ENCODE measurements at places on chromosomes 1 and 21.

DNA sequence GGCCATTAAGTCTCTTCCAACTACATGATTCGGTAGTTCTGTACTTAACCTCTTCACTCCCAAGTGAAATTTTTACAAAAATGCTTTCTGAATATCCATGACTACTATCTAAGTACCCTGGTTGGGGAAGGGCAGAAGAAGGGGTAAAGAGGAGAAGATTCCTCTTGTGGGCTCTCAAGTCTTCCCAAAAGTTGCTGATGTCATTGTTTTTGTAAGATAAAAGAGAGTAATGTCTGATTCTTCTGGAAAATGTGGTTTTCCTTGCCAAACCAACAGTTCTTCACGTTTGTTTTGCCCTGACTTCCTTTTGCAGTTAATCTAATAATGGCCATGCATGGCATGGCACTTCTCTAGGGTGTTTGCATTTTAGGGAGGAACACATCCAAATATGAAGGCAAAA is 34.7 kb upstream of the AK4 start:
- no peak for DNase-seq

GRCh38 chr1:83619170-83619896 is 379.6 kb downstream of the TTLL7 start:
- no peak for DNase-seq

DNA sequence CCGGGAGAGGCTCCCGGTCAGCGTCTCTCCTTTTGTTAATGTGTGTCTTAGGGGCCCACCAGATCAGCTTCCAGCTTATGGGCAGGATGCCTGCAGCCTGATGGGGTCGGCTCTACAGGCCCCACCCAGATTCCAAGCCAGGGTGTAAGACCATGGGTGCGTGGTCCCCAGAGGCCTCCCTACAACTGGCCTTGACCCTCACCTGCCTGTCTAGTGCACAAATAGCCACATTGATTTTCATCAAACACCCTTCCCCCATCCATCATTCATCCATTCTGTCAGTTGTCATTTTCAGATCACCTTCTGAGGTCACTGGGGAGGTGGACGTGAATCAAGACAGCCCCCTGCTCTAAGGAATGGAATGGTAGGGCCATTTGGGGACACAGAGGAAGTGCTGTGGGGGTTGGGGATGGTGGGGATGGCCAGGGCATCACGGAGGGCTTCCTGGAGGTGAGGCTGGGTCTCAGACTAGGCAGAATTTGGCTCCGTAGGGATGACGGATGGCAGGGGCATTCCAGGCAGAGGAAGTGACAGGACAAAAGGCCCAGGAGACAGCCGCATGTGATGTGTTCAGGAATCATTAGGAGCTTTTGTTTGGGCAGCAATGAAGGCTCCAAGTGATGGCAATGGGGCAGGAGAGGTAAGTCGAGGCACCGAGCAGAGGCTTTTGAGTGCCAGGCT is 118.8 kb downstream of the EPHB2 start:
- DNase-seq, result no peak

GRCh38 chr1:221089273-221089672 is 210.0 kb downstream of the HLX start:
- DNase-seq, result no peak

GRCh38 chr1:56439610-56440264 is 139.6 kb downstream of the PLPP3 start:
- DNase-seq, result no peak

- no peak for DNase-seq
Measured at GRCh38 chr21:34282223-34282622, 81.6 kb upstream of the KCNE2 start.

DNA sequence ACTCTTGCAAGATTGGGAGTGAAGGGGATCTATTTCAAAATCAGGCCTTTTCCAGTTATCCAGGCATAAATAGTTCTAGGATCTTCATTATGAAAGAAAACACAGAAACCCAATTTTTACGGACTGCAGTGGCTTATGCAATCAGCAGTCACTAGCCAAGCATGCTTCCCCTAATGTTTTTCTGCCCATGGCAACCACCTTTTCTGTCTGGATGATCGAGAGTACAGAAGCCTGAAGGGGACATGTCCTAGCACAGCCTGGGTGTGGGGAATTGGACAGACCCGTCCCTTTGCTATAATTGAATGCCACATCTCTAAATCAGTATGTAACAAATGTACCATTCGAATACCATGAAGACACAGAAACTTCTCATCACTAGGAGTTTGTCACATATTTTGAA is 29.8 kb upstream of the NCAM2 start:
- DNase-seq, result no peak

GRCh38 chr1:66176832-66177231 is 357.1 kb upstream of the SGIP1 start:
- peak; percentile 19 for DNase-seq

DNA sequence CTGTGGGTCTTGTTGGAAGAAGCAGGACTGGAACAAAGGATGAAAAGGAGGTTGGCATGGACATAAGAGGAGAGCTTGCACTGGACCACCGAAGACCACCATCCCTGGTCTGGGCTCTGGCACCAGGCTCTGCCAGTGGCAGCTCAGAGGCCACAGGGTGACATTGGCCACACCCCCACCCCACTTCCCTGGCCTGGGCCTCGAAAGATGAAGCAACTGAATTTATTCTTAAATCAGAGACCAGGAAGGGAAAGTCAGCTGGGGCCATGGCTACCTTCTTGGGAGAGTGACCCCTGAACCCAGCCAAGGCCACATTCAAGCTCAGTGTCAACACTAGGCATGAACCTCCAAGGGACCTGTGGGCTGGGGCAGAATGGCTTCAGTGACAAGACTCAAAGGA is 4.0 kb downstream of the KLHDC7A start:
- no peak for DNase-seq

DNA sequence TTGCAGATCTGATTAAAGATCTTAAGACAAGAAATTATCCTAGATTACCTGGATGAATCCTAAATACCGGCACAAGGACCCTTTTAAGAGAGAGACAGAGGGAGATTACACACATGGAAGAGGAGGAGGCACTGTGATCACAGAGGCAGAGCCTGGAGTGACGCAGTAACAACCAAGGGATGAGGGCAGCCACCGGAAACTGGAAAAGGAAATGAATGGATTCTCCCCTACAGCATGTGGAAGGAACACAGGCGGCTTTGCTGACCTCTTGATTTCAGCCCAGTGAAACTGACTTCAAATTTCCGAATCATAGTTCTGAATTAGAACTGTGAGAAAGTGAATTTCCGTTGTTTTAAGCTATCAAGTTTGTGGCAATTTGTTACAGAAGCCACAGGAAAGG is 50.2 kb upstream of the IVNS1ABP start:
- DNase-seq, result no peak

DNA sequence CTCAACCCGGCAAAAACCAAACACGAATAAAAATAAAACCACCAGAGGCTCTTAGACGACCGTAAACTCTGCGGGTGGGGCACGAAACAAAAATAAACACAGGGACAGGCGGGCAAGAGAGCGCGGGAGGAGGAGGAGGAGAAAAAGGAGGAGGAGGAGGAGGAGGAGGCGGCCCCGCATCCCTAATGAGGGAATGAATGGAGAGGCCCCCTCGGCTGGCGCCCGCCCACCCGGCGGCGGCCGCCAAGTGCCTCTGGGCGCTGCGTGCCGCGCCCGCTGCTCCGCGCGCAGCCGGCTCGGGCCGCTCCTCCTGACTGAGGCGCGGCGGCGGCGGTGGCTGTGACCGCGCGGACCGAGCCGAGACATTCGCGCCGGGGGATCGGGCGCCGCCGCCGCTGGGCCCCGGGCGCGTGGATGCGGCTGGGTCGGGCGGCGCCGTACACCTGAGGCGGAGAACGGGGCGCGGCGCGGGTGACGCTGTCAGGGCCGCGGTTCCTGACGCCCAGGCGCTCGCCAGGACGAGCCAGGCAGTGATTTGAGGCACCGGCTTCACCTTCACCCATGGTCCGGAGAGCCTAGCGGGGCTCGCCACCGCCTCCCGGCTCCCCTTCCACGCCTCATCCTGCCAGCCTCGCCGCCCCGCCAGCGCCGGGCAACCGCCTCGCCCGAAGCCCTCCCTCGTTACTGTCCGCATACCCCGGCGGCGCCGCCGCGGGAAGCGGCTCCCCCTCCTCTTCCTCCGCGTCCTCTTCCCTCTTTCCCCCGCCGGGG is at the start of gene MARK1:
TSS of gene MARK1 (plus strand) at position 229 of the 771 bp plus-strand sequence. CDS start 687 bp downstream, outside the sequence.
- DNase-seq, result peak; percentile 75

- DNase-seq, result no peak
Measured at GRCh38 chr1:184507604-184508280, 120.9 kb downstream of the C1orf21 start.

GRCh38 chr1:43994794-43995790 is 3.7 kb downstream of the CCDC24 start:
- no peak for DNase-seq

DNA sequence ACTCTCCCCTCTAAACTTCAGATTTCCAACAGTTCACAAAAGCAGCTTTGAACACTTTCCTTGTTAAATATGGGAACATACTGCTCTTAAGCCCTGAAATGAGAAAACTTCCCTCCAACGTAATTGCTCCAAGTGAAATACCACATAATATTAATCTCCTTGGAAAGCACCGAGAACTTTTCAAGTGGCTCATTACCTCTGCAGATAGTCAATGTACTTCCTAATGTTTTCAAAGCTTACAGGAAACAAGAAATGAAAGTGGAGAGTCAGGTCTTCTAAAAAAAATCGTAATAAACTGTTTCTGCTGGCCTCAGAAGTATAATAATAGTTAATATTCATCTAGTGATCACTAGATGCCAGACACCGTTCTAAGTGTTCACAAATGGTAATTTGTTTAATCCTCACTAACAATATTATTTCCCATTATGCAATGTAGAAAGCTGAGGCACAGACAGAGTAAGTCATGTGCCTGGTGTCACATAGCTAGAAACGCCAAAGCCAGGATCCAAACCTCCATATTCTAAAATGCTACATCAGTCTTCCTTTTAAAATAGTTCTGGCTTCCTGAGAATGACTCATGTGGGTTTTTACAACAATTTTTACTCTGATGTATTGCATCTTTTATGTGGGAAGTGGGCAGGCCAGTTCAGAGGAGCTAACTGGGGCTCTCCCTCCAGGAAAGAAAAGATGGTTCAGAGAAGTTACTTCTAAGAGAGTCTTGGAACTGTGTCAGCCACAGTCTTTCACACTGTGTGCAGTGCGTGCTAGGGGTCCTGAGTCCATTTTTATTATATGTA is 177.2 kb downstream of the PLPPR4 start:
- no peak for DNase-seq

DNA sequence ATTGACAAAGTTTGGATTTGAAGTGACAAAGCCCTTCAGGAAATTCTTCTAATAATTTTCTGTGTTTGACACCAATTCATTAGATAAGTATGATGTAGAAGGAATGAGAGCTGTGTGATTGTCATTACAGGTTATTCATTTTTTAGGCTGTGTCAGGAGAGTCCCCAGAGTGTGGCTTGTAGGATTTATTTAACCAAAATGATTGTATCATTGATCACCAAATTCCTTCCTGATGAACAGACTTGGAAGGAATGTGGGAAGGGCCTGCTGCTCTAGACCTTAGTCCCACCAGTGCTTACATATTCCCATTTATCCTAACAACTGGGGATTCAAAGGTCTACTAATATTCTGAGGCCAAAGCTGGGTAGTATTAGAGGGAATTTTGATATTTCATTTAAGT is 383.3 kb upstream of the KAZN start:
- DNase-seq, result no peak

GRCh38 chr1:42807056-42807668 is 9.8 kb upstream of the ERMAP start:
- DNase-seq, result no peak

- DNase-seq, result no peak
Measured at GRCh38 chr1:178898401-178898800, 27.5 kb upstream of the ANGPTL1 start.

DNA sequence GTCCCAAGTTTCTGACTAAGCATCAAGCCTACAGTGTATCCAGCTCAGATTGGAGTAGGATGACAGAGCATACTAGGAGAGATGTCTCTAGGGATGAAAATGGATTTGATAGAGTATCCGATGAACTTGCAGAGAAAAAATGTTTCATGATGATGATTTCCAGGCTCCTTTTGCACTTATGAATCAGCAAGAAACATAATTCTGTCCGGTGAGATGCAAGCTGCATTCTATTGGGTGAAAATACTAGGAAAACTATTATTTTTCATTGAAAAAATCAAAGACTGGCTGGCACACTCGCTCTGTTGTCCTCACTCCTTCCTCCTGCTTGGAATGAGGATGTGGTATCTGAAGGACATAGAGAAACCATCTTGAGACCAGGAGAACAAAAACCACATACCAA is 35.4 kb upstream of the RAB3GAP2 start:
- no peak for DNase-seq

- DNase-seq, result no peak
Measured at GRCh38 chr1:161307892-161308638, 1.7 kb downstream of the MPZ start.

- no peak for DNase-seq
Measured at GRCh38 chr1:119883826-119884225, 12.5 kb downstream of the ADAM30 start.

DNA sequence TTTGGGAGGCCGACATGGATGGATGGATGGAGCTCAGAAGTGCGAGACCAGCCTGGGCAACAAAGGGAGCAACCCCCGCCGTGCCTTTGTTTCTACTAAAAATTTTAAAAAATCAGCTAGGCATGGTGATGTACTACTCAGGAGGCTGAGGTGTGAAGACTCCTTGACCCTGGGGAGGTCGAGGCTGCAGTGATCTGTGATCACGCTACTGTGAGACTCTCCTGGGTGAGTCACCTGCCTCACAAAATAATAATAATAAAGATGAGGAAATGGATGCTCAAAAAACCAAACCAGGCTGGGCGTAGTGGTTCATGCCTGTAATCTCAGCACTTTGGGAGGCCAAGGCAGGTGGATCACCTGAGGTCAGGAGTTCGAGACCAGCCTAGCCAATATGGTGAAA is 19.2 kb downstream of the DSTYK start:
- DNase-seq, result no peak

DNA sequence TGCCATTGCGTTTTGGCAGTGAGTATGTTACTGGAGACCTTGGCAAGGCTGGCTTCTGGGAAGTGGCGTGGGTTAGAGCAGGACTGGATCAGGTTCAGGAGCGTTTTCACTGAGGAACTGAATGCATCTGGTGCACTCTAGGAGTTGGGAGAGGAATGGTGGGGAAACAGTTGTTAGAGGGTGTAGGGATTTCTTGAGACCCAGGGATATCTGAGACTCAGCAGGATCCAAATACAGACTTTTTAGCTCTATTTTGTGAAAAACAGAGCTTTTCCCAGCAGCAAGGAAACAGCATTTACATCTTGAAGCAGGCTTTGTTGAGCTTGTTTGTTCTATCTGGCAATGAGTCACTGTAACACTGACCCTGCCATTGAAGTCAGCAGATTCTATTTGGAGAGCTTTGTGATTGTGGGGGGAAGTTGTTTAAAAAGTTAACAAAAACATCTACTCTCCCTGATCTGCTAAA is 56.9 kb upstream of the NRIP1 start:
- DNase-seq, result no peak

DNA sequence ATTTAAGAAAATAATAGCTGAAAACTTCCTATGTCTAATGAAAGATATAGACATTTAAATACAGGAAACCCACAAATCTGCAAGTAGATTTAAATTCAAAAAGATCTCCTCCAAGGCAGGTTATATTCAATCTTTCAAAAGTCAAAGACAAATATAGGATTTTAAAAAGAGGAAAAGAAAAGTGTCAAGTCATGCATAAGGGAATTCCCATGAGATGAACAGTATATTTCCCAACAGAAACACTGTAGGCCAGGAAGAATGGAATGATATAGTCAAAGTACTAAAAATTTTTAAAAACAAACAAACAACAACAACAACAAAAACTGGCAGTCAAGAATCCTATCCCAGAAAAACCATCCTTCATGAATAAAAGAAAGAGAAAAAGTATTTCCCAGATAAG is 806.5 kb upstream of the BRINP3 start:
- no peak for DNase-seq

Measured in COR-L47 (cell line).